ENCODE measurements at places on chromosomes 3 and 15.
A peak's percentile ranks its signal among the peaks of the same experiment; 100 is the strongest.

DNA sequence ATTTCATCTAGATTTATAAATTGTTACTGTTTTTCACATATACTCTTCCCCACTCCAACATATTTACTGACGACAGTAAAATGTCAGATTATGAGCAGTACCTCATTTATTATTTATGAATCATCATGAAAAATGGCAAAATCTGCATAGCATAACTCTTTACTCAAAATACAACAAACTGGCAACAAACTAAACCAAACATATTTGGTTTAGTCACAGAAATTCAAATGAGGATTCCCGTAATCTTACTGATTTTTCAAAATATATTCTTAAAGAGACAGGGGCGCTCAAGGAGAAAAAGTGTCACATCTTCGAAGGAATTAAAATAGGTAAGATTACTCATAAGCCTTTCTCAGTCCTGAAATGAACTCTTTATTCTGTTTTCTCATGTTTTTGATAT, 3.0 kb upstream of the GPR87 start:
- no peak for DNase-seq

DNA sequence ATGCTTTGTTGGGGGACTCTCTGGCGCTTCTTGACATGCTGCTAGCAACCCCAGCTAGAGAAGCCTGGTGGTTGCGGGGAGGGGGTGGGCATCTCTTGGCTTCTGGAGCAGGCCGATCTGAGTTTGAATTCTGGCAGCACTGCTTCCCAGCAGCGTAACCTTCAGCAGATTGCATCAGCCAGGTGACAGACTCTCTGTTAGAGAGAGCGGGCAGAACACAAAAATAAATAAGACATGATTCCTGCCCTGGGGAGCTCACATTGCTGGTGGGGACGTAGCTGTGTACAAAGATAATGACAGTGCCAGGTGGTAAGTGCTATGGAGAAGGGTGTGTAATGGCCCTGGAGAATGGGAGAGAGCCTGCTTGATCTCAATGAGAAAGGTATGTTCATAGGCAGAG, 87.4 kb downstream of the THSD4 start:
- no peak for DNase-seq

DNA sequence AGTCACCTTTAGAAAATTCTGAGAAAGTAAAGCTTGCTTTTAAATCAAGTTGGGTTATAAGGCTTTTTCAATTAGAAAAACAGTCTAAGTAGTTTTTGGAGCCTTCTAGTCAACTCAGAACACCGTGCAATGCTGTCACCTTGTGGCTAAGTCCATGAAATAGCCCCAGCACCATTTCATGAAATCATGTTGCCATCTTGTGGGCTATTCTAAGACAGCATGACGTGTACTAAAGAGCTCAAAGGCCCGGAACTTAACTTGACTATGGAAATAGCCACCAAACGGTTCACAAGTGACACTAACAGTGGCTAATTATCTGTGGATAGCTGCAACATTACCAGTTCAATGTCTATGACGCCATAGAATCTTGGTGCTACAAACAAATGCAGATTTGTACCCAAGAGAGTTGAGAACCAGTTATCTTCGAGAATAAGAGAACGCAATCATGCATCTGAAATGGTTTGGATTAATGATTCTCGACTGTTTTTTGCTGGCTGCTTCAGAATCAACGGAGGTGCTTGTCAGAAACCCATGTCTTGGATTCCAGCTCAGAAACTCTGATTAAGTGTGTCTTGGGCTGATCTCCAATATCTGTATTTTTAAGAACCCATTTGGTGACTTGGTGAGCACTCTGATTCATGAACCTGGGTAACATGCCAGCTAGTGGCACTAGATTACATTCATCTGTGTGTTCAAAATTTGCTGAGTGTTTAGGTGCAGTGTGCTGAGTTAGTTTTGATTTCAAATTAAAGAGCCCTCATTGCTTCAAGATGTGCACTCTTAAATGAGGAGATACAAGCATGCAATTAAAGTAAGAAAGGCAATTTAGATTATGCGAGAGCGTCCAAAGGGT, 111.2 kb upstream of the MCTP2 start:
- peak; percentile 72 for DNase-seq

- DNase-seq: no peak
Observed at GRCh38 chr3:10986592-10986991, 6.0 kb upstream of the SLC6A1 start.

DNA sequence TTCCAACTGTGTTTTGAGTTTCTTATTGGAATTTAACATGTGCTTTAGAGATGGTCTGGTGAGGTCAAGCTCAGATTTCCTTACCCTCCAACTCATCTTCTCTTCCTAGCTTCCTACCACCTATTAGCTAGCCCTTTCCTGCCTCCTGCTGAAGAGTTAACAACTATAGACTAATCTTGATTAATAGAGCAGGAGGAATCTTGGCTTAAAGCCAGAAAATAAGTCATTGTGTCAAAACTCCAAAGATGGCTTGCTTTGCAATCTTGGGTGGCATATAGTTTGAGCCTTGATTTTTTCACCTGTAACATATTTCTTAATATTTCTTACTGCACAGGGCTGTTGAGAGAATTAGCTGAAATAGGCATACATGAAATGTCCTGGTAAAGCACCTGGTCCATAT, 27.3 kb downstream of the BCL2L10 start:
- DNase-seq: no peak

DNA sequence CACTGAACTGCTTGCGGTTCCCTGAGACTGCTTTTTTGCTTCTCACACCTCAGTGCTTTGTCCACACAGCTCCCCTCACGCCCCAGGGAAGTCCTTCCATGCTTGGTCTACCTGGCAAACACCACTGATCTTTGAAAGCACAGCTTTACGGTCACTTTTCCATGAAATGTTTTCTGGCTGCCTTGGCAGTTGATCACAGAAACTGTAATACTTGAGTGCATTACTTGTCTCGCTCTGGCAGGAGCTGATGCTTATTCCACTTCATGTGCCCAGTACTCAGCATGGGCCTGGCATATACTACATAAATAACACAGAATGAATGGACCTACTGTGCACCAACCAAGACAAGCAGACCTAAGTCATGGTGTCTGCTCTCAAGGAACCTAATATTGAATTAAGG, 121.1 kb downstream of the MEX3B start:
- no peak for DNase-seq

- DNase-seq: no peak
Observed at GRCh38 chr3:158991146-158991705, 189.4 kb downstream of the MFSD1 start.

- DNase-seq: no peak
Observed at GRCh38 chr3:129248286-129248979, 973 bp upstream of the COPG1 start.

GRCh38 chr3:52277972-52278509, 408 bp downstream of the WDR82 start:
- DNase-seq: no peak

DNA sequence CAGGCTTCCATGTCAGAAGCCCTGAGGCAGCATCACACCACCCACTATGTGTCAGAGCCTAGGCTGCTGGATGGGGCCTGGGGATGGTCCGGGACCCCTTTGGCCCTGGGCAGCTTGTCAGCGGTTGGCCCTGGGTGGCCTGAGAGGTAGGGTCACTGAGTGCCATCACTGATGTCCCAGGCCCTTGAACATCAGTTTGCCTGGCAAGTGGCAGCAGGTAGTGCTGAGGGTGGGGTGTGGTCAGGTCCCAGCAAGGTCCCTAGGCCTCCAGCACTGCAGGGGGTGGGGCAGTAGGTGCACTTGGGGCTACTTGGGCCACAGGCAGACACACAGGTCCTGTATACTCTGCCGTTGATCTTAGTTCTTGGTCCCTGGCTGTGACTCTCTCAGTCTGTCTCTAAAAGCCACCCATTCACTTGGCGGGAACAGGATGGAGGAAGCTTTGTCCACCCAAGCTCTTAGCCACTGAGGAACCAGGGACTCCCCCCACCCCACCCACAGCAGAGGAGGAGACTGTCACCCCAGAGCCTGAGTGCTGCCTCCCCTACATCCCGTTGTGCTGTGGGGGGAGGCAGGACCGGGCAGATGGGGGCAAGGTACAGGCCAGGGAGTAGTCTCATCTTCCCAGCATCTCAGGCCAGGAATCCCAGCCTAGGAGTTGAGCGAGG, 5.8 kb downstream of the GNAI2 start:
- no peak for DNase-seq

- DNase-seq: no peak
Observed at GRCh38 chr3:155449613-155450267, 156.3 kb upstream of the STRIT1 start.

DNA sequence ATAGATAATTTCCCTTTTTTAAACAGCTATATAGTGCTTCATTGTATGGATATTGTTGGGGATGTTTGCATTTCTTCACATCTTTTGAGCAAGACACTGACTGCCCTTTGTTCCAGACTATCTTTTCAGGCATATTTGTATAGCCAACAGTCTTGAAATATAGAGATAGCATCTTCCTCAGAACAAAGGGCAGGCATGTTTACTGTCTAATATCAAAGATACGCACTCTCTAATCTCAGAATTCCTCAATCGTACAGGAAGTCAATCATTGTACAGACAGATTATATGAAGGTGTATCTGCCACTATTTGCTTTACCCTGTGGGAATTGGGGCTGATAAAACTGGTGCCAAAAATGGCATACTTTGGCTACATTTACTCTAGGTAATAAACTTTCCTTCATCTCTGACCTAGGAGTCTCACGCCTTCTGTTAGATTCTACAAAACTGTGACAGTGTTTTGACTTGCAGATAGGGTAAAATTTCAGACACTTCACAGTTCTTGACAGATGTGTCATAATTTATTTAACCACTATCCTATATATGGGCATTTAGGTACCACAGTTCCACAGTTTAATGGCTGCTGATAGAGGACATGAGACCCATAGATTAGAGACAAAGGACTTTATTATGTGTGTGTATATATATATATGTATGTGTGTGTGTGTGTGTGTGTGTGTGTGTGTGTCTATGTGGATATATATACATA, 321.0 kb downstream of the IGSF11 start:
- DNase-seq: no peak

GRCh38 chr15:38243278-38244055, 9.2 kb upstream of the SPRED1 start:
- DNase-seq: no peak

DNA sequence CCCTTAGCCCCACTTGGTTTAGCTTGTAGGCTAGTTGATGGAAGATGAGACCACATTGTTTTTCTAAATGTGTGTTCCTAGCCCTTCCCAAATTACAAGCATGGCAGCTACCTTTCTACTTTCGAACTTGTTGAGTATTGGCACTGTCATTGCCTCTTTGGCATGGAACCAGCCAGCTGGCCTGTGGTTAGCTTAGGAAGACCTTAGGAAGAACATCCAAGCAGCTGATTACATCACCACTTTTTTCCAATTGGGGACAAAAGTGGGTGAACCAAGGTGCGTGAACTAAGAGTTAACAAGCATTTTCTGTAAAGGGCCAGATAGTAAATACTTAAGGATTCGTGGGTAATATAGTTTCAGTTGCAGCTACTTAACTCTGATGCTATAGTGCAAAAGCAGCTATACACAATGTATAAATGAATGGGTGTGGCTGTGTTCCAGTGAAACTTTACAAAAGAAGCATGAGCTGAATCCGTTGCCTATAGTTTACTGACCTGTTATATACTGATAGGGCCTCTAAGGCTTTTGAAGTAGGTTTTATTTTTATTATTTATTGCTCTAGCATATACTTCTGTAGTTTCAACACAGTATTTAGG, 8.5 kb downstream of the KLHL18 start:
- no peak for DNase-seq

DNA sequence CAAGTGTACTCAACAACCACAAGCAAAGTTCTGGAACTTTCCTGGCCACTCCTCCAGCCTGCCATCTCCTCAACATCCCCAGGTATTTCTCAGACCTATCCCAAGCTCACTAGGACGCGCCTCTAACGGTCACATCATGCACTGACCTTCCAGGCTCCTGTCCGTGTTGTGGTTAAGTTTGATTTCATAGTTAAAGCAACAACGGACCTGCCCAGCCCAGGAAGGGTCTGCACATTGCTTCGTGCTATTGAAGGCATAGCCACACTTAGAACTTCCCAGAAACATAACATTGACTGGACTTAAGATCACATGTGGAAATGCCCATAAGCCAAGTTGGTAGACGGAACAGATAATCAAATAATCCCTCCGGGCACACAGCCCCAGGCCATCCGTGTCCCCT, 85.1 kb downstream of the OCA2 start:
- DNase-seq: no peak

DNA sequence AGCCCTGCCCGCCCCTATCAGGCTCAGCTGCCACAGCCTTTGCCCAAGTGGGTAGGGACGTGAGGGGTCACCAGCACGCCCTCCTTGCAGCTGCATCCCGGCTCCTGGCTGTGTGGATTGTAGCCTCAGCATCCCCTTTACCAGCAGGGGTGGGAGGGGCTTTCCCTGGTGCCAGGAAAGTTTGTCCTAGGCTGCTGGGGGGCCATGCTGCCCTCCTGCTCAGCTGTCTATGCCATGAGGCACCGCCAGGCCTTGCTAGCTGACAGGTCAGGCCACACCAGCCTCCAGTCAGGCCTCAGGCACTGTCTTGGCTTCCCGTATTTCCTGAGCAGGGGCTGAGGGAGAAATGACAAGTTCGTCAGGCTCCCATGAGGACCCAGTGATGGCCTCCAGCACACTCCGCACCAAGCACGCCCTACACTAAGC, 32.3 kb downstream of the TKT start:
- DNase-seq: no peak

DNA sequence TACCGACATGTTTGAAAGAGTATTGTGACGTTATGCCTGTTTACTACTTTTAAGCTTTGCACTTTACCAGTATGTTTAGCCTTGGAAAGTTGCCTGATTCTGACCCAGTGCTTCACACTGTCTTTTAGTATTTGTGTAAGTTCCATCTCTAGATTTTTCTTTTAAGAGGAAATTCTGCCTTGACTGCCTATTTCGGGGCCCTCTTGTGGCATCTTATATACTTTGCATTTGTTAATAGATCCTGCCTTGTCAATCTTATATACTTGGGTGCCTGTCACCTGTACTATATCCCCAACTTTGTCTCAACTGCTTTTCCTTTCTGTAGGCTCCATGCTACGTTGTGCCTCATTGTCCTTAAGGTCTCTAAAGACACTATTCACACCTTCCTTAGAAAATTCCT, 244.6 kb downstream of the STXBP5L start:
- DNase-seq: no peak

DNA sequence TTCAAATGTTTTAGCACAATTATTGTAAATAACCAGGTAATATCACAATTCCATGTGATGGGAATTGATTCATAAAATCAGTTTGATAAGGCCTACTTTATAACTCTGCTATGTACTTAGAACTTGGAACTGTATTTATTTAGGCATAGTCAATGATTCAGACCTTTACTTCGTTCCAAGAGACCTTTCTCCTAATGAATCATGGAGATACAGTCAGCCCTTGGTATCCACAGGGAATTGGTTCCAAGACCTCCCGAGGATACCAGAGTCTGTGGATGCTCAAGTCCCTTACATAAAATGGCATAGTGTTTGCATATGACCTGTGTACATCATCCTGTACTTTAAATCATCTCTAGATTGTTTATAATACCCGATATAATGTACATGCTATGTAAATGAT, 60.8 kb upstream of the UMPS start:
- DNase-seq: peak; percentile 27

Measured in AG09309 (cell line).